Esophagus squamous epithelium (tissue), 5 donors: ENCODE measurements at places on chromosomes 1 and 21. TPM values are rescaled to one million over a fixed set of nuclear protein-coding genes. Genes with fewer than 3 reads are reported as not detected.

GRCh38 chr1:154420961-154421924 lies 16.1 kb downstream of the IL6R start:
- H3K36me3 ChIP-seq: no peaks in the 10 kb centered on the region
- H3K27me3 ChIP-seq: no peaks in the 10 kb centered on the region
- no peak overlapping the region for H3K4me3 ChIP-seq
- H3K27ac ChIP-seq: peak overlapping the region; percentile 96
- peaks cover 98% of the 10 kb centered on the region for H3K4me1 ChIP-seq
- DNase-seq: no peak

DNA sequence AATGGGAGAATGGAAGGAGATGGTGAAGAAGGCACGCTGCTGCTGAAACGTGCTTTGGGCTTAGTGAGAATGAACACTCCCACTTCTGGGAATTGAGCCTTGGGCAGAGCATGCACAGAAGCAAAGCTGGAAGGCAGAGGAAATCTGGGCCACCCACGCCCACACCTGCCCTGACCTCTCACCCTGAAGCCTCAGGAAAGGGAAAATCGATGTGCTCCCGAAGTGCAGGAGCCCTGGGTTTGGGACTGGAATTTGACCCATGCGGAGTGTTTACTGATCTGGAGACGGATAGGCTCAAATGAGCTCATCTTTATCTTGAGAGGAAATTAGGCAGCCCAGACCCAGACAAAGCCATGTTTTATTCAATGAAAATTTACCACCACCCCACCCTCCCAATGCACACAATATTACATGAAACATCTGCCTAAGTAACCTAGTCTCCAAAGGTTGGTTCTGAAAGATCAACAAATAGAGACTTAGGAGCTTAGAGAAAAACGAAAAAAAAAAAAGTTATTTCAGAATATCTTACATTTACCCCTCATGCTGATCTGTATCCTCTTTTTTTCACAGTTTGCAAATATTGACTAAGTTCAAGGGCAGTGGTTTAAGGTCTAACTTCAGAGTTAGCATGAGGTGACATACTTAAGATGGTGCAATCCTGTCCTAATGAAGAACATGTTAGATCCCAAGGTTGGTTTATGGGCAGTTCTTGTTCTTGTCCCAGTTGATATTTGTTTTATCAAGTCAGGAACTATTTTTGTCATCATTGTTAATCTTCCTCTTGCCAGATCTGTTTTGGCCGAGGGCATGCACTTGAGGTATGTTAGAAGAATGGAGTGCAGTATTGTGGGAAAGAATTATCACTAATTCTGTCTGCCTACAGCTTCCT lies 63.0 kb downstream of the PROX1 start:
- DNase-seq: no peak
- H3K27me3 ChIP-seq: no peaks in the 10 kb centered on the region
- H3K36me3 ChIP-seq: no peaks in the 10 kb centered on the region

DNA sequence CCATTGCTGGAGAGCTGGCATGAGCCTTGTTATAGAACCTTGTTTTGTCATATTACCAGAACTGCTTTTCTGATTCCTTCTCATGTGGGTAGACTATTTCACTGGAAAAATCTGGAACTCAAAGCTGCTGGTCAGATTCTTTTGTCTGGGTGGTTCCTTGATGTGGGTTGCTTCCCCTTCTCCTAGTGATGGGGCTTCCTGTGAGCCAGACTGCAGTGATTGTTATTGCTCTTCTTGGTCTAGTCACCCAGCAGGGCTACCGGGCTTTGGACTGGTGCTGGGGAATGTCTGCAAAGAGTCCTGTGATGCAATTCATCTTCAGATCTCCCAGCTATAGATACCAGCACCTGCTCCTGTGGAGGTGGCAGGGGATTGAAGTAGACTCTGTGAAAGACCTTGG lies 59.4 kb downstream of the GPR137B start:
- H3K4me3 ChIP-seq: no peak overlapping the region
- no peak for DNase-seq
- no peaks in the 10 kb centered on the region for H3K36me3 ChIP-seq
- H3K27me3 ChIP-seq: no peaks in the 10 kb centered on the region

DNA sequence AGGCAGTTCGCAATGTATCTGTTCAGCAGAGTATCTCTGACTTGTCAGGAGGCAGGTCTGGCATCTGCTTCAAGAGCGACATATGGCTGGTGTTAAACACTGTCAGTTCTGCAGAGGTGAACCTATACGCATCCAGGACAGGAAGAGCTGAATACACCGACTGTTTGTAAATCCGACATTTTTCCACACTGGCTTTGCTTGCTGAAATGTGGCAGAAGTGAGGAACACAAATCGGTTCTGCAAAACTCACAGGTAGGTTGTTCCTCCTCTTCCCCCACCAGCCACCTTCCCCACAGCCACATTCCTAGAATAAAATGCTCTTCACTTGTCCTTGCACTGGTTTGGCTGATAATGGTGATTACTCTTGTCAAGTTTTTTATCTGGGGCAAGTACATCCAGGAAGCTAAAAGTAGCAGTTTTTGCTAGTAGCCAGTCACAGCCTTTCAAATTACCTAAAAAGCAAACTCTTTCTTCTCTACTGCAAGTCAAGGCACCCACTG lies 289.2 kb downstream of the GRIK1 start:
- H3K4me1 ChIP-seq: no peaks in the 10 kb centered on the region
- H3K4me3 ChIP-seq: no peak overlapping the region
- no peaks in the 10 kb centered on the region for H3K27me3 ChIP-seq

GRCh38 chr1:165828669-165829329 lies 1.4 kb downstream of the UCK2 start:
- H3K4me3 ChIP-seq: peak overlapping the region; percentile 75
- H3K27me3 ChIP-seq: no peaks in the 10 kb centered on the region
- H3K4me1 ChIP-seq: peaks cover 15% of the 10 kb centered on the region

- H3K4me1 ChIP-seq: no peaks in the 10 kb centered on the region
- no peaks in the 10 kb centered on the region for H3K27me3 ChIP-seq
- no peaks in the 10 kb centered on the region for H3K36me3 ChIP-seq
- DNase-seq: no peak
- H3K27ac ChIP-seq: no peak overlapping the region
Measured at GRCh38 chr21:28608646-28609045, 384.0 kb downstream of the LTN1 start.

GRCh38 chr1:44037154-44037553 lies 5.9 kb upstream of the SLC6A9 start:
- DNase-seq: no peak
- peaks cover 27% of the 10 kb centered on the region for H3K4me1 ChIP-seq
- H3K27ac ChIP-seq: peak overlapping the region; percentile 53
- no peaks in the 10 kb centered on the region for H3K36me3 ChIP-seq
- H3K4me3 ChIP-seq: no peak overlapping the region

DNA sequence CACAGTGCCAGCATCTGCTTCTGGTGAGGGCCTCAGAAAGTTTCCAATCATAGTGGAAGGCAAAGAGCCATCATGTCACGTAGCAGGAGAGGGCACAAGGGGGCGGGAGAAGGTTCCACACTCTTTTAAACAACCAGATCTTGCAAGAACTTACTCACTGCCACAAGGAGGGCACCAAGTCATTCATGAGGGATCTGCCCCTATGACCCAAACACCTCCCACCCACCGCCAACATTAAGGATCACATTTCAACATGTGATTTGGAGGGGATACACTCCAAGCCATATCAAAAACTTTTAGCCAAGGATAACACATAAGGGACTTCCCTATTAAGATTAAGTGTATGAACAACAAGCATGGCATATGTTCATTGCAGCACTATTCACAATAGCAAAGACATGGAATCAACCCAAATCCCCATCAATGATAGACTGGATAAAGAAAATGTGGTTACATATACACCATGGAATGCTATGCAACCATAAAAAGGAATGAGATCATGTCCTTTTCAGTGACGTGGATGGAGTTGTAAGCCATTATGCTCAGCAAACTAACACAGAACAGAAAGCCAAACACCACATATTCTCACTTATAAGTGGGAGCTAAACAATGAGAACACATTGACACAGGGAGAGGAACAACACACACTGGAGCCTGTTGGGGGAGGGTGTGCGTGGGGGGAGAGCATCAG lies 19.9 kb upstream of the SLC35F3 start:
- H3K4me3 ChIP-seq: no peak overlapping the region
- H3K27ac ChIP-seq: no peak overlapping the region
- H3K36me3 ChIP-seq: no peaks in the 10 kb centered on the region
- no peaks in the 10 kb centered on the region for H3K27me3 ChIP-seq

- no peaks in the 10 kb centered on the region for H3K27me3 ChIP-seq
- H3K27ac ChIP-seq: no peak overlapping the region
- no peaks in the 10 kb centered on the region for H3K4me1 ChIP-seq
- H3K36me3 ChIP-seq: no peaks in the 10 kb centered on the region
- no peak for DNase-seq
- no peak overlapping the region for H3K4me3 ChIP-seq
Measured at GRCh38 chr21:25080661-25081060, 526.6 kb downstream of the MRPL39 start.

DNA sequence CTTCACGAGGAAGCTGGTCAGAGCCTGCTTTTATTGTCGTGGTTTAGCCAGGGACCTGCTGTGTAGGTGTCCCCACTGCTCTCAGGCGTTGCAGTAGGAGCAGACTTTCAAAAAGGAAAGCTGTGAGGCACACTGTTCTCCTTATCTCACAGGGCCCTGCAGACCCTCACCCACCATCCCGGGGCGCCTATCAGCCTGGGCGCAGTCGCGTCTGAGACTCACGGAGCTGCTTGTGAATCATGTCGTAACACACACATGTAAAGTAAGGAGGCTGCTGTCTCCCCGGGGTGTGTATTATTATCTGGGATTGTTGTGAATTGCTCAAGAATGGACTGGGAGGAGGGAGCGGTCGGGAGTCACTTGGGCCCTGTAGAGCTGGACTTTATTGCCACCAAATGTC lies 17.4 kb downstream of the AJAP1 start:
- H3K36me3 ChIP-seq: no peaks in the 10 kb centered on the region
- H3K4me3 ChIP-seq: no peak overlapping the region
- H3K27me3 ChIP-seq: no peaks in the 10 kb centered on the region
- DNase-seq: no peak

- no peaks in the 10 kb centered on the region for H3K27me3 ChIP-seq
- H3K4me3 ChIP-seq: no peak overlapping the region
- H3K36me3 ChIP-seq: no peaks in the 10 kb centered on the region
- H3K27ac ChIP-seq: no peak overlapping the region
- no peaks in the 10 kb centered on the region for H3K4me1 ChIP-seq
- DNase-seq: no peak
Measured at GRCh38 chr1:234262007-234262753, 111.1 kb upstream of the COA6 start.

DNA sequence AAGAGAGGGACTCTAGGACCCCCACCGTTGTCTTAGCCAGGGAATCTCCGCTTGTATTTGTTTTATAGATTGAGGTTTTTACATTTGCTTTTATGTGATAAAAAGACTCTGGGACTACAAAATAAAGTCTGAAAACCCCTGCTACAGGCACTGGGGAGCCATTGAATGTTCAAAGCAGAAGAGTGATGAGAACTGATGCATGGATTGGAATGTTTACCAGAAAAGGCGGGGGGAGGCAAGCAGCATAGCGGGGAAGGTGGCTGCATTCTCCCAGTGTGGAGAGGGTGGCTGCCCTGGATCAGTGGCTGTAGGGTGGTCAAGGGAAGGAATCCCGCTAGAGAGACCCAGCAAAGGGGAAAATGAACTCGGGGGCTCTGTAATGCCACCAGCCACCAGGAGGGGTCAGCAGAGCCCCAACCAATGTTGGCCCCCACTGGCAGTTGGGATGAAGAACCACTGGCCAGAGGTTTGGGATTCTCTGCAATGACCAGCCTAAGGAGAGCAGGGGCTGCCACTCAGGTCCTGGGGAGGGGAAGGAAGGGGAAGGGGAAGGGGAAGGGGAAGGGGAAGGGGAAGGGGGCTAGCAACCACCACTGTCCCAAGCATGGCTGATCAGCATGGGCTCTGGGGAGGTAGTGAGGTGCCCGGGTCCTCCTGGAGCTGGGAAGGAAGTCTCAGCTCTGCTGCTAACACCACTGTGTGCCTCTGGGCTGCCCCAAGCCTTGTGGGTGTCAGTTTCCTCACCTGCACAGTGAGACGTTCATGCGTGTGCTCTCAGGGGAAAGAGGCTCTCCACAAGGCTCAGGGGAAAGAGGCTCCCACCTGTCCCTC lies 19.2 kb upstream of the PEF1 start:
- H3K27me3 ChIP-seq: no peaks in the 10 kb centered on the region
- H3K27ac ChIP-seq: no peak overlapping the region
- peaks cover 36% of the 10 kb centered on the region for H3K4me1 ChIP-seq
- H3K4me3 ChIP-seq: no peak overlapping the region
- DNase-seq: no peak
- H3K36me3 ChIP-seq: no peaks in the 10 kb centered on the region

DNA sequence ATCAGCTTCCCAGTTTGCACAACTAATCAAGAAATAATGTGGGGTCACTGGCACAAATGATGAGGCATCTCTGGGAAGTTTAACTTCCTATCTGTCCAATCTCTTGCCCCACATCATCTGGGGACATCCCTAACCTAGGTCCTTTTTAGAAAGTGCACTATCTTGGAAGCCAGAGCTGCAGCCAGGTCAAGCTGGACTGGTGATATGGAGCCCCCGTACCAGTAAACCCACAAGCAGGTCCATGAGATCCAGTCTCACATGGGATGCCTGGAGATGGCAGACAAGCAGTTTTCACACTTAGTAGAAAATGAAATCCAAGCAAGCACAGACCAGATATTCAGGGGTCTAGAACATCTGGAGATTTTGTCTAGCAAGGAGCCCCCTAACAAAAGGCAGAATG lies 27.5 kb upstream of the BSDC1 start:
- H3K4me3 ChIP-seq: no peak overlapping the region
- peaks cover 10% of the 10 kb centered on the region for H3K4me1 ChIP-seq
- H3K36me3 ChIP-seq: no peaks in the 10 kb centered on the region
- DNase-seq: no peak

DNA sequence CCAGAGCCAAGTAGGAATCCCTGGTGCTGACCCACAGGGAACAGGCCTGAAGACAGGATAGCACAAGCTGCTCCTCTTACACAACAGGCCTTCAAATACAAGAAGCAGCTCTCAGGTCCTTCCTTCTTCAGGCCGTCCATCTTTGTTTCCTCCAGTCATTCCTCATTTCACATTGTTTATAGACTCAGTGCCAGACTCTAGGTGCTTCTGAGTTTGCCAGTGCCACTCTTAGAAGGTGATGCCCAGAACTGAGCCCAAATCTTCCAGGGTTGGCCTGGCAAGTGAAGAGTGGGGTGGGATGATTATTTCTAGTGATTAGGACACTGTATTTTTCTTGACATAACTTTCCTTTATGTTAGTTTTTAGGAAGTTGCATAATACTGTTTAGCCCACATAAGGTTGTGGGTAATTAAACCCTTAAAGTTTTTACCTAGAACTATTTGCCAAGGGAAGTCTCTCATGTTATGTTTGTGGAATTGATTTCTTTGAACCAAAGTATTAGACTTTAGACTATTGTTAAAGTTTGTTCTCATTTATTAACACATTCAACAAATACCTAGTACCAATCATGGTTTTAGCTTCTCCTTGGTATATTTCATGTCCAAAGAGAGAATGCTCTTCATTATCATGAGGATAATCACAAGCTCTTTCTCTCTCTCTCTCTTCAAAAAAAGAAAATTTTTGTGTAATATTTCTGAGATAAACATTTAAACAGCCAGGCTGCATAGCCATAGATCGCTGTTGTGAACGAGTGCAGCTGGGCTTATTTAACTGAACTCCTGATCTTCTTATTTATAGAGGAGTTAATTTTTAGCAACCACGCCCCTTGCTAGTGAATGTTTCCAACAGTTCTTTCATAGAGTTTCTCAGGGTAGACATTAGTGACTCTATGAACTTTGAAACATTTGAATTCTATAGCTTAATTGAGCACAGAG lies 47.7 kb downstream of the PGM1 start:
- no peak overlapping the region for H3K4me3 ChIP-seq
- no peaks in the 10 kb centered on the region for H3K36me3 ChIP-seq
- DNase-seq: no peak
- no peaks in the 10 kb centered on the region for H3K27me3 ChIP-seq

Gene ACTA1
- not detected for total RNA-seq

Gene HSPB7
- 1.1 TPM for total RNA-seq

Gene FMO4
- total RNA-seq: 1.3 TPM

Gene RHD
- not detected for total RNA-seq

Gene SFN
- total RNA-seq: 1,060 TPM

Gene PDXK
- 42.9 TPM for total RNA-seq
